ENCODE measurements at places on chromosomes 7 and 10.

DNA sequence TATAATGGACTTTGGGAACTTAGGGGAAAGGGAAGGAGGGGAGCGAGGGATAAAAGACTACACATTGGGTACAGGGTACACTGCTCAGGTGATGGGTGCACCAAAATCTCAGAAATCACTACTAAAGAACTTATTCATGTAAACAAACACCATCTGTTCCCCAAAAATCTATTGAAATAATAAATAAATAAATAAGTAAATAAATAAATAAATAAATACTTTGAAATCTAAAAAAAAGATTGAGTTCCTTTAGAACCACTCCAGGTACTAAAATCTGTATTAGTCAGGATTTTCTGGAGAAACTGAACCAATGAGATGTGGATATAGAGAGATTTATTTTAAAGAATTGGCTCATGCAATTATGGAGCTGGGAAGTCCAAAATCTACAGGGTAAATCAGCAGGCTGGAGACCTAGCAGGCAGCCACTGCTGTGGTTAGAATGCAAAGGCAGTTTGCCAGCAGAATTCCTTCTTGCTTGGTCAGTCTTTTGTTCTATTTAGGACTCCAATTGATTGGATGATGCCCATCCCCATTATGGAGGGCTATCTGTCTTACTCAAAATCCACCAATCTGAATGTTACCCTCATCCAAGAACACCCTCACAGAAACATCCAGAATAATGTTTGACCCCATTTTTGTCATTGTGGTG, 8.9 kb downstream of the IGFBP1 start:
- no peak for DNase-seq

- DNase-seq: no peak
These were observed 8.4 kb upstream of the HYCC1 start for GRCh38 chr7:23022258-23022769.

- DNase-seq: no peak
These were observed 29.8 kb downstream of the BCAP29 start for GRCh38 chr7:107609811-107610261.

GRCh38 chr10:21500578-21500910, 24.9 kb downstream of the SKIDA1 start:
- DNase-seq: no peak

DNA sequence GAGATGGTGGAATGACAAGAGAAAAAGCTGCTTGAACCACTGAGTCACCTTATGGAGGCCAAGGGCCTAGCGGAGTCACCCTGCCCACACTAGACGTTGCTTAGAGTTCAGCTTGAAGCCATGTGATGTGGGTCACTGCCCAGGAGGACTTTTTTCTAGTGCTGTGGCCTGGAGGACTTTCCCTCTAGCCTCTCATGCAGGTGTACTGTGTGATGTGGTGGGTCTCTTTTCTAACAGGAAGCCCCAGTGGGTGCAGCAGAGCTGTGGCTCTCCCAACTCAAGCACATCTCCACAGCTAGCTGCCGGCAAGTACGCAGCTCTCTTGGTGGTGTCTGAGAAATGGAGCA, 13.6 kb downstream of the POR start:
- DNase-seq: peak; percentile 93

GRCh38 chr10:87925570-87925969, 62.1 kb downstream of the PTEN start:
- no peak for DNase-seq

DNA sequence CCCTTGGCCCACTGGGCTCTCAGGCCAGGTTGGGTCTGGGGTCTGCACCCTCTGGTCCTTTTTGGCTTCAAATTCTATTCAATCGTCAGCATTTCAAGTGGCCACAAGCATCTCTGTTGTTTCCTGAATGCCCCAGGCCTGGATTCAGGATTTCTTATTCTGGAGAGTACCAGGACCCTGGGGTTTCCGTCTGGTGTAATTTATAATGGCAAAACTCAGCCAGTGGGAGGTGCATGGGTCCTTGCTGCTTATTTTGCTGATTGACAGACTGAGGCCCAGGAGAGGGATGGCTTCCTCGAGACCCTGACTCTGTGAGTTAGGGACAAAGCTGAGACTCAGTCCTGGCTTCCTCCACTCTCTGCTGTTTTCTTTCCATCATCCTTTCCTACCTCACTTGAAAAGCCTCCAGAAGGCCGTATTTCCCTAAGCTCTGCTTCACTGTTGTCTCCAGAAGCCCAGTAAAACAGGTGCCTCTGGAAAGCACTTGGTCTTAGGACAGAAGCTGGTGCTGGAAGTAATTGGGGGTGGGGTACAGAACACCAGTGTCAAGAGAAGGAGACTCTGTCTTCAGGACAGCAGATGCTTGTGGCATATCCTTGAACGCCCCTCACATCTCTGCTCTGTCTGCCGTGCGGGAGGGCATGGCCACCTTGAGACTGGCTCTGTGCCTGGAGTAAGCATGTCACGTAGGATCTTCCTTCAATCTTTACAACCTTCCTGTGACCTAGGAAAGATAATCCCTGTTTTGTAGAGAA, 39.4 kb upstream of the SH2D4B start:
- DNase-seq: no peak

DNA sequence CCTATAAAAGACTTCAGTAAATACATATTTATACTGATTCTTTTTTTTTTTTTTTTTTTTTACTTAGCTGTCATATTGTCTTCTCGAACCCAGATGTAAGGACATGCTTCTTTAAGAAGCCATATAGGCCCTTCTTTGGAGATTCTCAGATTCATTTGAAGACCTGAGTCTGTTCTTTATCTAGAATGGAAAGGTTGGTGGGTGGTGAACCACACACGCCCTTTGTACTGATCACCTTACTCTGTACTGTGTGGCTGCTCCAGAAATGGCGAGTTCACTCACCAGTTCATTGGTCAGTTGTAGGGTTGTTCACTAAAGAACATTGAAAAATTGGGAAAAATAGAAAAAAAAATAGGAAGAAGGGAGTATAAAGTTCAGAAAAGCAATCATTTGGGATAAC, 32.5 kb downstream of the LANCL2 start:
- no peak for DNase-seq

GRCh38 chr7:65397730-65398142, 24.1 kb downstream of the ZNF92 start:
- DNase-seq: no peak

- no peak for DNase-seq
These were observed 47.4 kb upstream of the USP6NL start for GRCh38 chr10:11658801-11659368.

DNA sequence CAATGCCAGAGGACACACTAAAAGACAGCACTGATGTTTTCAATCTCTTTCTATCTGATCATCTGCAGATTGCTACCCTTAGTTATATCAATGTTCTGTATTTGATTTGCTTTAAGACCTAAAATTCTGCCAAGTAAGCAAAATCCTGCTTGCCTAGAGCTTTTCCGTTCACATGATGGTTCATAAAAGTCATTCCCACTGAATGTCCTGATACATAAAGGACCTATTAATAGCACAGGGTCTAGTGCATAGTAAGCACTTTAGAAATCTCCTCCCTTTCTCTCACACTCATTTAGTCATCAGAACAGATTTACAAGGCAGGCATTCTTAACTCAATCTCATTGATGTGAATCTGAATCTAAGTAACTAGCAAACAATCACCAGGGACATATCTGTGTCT, 68.8 kb downstream of the PCGF5 start:
- DNase-seq: no peak

DNA sequence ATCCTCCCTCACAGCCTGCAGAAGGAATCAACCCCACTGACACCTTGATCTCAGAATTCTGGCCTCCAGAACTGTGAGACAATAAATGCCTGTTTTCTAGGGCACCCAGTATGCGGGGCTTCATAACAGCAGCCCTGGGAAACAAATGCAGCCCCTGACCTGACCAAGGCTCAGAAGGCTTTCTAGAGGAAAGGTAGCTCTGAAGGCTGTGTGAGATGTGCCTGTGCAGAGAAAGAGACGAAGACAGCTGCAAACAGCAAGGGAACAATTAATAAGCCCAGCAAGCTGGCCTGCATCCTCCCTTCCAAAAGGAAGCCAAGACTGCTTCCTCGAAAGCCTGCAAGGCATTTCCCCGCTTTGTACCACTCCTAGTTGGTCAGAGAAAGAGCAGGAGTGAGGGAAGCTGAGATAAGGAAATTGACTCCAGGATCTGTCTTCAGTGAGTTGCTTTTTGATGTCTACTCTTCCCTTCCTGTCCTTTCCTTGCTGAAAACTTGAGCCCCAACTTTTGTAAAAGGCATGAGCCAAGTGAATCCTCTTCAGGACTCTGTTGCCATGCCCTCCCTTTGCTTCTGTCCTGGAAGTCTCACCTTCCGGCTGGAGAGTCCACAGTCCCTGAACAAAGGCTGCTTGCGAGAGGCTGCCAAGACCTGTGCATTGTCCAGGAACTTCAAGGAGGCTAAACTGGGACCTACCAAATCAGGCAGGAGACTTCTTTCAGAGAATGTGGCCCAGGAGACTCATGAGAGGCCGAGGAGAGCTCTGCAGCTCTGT, 71.2 kb upstream of the ARID5B start:
- DNase-seq: no peak

DNA sequence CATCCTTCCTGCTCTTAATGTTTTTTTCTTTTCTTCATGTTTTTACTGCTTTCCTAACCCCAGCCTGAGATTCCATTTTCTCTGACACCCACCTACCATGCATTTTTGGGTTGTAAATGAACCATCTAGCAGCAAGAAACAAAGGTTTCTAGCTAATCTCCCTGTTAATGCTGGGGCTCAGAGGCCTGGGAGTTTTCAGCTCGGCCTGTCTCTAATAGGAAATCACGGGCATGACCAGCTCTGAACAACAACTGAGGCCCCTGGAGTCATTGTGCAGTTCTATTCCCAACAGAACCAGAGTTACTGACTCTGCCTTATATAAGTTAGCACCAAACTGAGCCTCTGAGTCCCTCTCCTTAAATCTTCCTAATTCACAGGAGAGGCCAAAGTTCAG, 134.8 kb downstream of the CFAP58 start:
- no peak for DNase-seq

- DNase-seq: no peak
These were observed 75.4 kb downstream of the ANK3 start for GRCh38 chr10:60314069-60314940.

DNA sequence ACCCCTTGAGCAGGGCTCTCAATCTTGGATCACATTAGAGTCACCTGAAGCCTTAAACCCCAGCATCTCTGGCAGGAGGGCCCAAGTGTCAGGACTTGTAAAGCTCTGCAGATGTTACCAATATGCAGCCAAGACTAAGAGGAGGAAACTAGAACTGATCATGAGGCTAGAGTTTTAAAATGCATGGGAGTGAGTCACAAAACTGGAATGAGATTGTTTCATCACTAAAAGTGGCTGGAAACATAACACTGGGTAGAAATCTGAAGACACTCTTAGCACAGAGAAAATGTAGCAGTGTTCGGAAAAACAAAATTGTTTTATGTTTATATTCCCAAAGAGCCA, 63.3 kb upstream of the GHITM start:
- no peak for DNase-seq

DNA sequence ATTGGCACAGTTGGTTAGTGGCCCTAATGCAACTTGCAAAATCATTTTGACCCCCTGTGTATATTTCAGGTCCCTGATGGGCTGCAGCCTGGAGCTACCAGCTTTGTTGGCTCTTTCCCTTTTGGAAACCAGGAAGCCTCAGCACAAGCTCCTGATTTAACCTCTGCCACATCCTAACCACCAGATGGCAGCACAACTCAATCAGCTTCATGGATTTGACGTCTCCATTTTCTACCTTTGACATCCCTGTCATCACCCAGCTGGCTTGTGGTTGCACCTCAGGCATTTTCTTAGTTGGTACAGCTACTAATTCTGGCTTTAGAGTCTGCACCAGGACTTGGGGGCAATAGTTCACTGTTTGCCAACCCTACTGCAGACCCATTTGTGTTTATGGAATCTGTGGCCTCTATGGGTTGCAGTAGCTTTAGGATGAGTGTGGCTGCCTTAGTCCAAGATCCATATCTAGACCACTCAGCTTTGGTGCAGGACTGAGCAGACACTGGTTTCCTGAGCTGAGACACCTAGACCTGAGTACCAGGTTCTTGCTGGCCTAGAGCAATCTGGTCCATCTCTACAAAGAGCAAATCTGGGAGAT, 456.2 kb downstream of the REEP3 start:
- peak; percentile 29 for DNase-seq

DNA sequence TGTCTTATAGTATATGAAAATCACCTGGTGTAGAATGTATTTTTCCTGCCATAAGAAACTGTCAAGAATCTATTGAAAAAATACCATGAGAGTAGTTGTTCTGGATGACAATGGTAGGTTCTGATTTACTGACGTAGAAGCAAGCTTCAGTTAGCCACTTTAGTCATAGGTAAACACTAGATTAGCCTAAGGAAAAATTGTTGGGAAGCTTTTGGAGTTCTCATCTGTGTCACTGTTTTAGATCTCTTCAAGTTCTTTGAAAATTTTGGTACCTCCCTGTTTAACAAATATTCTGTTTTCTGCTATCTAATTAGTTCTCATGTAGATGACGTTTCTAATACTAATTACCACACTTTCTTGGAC, 131.8 kb downstream of the ADK start:
- DNase-seq: no peak

DNA sequence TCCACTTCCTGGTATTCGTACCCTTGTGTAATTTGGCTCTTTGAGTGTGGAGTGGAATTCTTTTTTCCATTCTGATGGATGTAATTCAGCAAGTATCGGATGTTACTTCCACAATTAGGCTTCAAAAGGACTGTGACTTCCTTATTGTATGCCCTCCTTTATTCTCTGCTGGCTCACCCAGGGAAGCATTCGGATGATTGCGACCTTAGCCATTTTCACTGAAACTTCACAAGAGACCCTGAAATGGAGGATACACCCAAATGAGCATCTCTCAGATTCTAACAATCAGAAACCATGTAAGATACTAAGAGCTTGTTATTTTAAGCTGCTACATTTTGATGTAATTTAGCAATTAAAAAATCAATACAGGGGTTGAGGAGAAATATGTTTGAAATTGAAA, 493.1 kb downstream of the DNAJB9 start:
- DNase-seq: no peak

GRCh38 chr7:112752576-112752975, 37.6 kb downstream of the TMEM168 start:
- no peak for DNase-seq

DNA sequence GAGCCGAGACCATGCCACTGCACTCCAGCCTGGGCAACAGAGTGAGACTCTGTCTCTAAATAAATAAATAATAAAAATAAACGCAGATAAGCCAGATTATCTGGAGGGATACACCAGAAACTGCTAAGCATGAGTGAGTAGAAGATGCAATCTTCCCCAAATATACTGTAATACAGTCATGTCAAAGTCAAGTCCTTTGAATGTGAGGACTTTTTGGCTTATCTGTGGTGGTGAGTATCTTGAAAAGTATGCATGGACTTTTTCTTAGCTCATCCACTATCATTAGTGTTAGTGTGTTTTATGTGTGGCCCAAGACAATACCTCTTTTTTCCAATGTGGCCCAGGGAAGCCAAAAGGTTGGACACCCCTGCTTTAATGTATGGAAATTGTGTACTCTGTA, 44.7 kb upstream of the PITRM1 start:
- no peak for DNase-seq

DNA sequence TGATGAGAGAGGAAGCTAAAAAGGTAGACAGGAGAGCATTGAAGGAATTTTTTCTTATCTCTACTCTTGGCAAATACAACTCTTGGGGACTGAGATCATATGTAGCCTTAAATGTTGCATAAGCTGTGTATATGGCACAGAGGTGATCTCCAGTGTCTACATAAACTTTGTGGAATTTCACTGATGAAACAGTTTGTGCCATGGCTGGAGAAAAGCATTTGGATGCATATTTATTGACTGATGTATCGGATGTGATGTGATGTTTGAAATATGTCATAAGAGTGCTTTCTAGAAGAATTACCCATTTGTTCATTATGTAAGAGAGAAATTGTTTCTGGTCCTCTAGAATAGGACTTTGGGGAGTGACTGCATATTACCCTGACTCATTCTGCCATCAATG, 244.9 kb upstream of the LRRTM3 start:
- DNase-seq: no peak

- DNase-seq: no peak
These were observed 97.4 kb downstream of the CTTNBP2 start for GRCh38 chr7:117775801-117776200.

Data from thymus (tissue), 14 donors.